Stimulated activated CD8-positive, alpha-beta memory T cell treated with anti-CD3 and anti-CD28 coated beads, Interleukin-4, amount 100 ng/mL, for 1 hour (primary cell): ENCODE measurements at places on chromosomes 5 and 9.

DNA sequence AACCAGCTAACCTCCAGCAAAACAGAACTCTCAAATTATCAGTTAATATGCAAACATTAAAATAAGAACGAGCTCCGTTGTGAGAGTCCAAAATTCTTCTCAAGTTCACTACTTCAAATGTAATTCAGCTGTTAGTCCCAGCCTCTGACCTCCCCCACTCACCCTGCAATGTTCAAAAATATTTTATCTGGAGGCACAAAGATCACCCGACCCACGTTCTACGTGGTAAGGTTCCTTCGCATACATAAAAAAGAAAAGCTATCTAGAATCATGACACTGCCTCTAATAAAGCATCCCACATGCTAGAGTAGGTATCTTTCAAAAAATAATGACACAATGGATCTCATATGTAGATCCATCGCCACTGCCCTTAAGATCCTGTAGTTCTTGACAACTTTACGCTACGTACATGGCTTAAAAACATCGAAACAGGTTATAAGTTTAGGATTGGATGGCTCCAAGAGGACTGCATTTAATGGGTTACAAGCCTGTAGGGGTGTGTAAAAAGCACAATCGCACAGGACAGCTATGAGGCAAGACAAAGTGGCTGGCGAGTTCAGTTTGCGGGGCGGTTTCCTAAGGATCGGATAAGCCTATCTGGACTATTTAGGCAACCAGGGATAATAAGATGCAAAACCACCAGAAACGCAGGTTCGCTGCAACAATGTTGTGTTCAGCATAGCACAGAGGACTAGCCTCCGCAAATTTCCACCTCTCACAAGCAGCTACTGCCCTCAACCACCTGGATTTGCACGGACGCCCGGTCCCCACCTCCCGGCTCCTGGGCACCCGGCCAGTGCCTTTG, 969 bp downstream of the CLK4 start:
- no peak for DNase-seq

DNA sequence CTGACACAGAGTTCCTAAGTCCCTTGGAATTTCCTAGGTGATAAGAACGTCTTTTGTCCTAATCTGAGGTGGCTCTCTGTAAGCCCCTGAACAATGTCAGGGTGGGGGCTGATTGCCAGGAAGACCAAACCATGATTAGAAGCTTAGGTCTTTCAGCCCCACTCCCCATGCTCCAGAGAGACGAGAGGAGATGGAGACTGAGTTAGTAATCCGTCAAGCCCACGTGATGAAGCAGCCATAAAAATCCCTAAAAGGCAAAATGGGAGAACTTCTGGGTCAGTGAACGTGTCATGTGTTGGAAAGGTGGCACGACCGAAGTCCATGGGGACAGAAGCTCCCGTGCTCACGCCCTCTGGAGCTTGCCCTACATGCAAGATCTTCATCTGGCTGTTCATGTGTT, 85.6 kb downstream of the RAD23B start:
- no peak for DNase-seq

DNA sequence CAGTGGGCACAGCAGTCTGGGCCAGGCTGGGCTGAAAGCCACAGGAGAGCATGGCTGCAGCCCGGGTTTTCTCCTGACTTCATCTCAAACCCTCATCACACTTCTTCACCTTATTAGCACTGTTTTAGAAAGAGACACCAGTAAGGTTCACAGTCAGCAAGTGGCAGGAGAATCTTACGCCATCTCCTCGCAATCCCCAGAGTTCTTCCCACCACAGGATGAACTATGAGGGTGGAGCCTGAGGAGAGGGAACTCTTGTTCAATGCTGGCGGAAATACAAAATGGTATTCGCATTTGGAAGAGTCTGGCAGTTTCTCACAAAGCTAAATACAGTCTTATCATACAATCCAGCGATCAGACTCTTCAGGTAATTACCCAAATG, 14.7 kb downstream of the BICD2 start:
- DNase-seq = no peak

DNA sequence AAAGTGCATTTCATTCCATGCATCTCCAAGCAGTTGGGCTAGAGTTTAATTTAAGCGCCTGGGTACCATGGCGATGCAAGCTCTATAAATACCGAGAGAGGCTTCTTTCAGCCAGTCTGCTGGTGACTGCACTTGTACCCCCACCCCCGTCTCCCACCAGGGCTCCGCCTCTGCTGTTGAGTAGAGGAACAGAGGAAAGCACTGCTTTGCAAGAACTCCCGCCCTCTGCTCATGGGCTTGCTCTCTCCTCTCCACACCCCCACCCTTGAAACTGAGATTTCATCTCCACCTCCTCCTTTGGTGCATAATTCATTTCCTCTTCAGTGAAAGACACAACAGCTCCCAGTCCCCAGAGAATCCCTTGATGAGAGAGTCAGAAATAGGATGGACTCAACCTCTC, 5.1 kb upstream of the WWC1 start:
- DNase-seq = no peak

DNA sequence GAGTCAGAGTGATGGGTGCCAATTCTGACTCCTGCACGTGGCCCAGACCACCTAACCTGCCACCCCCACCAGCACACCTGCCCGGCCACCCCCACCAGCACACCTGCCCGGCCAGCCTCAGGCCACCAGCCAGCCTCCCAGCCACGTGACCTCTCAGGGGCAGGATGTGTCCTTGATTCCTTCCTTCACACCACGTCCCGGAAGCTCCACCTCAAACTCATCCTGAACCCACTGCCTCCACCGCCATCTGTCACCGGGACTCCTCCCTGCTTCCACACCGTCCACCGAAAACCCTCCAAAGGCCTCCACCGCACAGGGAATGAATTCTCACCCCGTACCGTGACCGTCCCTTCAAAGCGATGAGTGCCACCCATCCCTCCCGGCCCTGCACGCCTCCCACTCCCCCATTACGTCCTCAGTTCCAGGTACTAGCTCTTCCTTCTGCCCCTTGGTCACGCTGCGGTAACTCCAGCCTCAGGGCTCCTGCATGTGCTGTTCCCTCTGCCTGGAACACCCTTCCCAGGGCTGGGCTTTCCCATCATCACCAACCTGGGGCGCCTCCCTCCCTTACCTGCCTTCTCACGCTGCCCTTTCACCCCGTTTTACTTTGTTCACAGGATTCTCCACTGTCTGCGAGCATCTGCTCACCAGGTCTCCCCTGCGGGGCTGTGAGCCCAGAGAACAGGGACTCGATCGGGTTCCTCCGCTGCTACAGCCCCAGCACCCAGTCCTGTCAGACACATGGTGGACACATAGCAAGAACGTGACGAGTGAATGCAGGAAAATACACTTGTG, 82.9 kb downstream of the ADAMTS2 start:
- DNase-seq = no peak

GRCh38 chr9:122393284-122393983, 22.6 kb downstream of the PTGS1 start:
- DNase-seq = no peak

DNA sequence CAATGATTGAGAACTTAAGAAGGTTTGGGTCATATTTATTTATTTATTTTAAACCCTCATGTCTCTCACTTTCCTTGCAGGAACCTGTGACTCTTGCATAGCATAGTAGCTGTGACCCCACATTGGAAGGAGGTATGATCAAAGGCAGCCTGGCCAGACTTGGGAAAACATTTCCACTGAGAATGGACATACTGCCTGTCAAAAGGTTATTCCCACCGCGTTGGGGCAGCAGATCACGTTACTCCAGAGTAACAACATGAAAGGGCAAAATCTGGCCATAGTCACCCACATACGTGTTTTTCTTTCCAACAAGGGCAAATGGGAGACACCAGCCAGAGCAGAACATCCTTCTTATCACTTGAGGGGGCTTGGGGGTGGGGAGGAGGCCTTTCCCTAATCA, 95.7 kb downstream of the ARL15 start:
- DNase-seq = no peak

- no peak for DNase-seq
These were observed 2.0 kb downstream of the ASTN2 start for GRCh38 chr9:117412841-117413240.

DNA sequence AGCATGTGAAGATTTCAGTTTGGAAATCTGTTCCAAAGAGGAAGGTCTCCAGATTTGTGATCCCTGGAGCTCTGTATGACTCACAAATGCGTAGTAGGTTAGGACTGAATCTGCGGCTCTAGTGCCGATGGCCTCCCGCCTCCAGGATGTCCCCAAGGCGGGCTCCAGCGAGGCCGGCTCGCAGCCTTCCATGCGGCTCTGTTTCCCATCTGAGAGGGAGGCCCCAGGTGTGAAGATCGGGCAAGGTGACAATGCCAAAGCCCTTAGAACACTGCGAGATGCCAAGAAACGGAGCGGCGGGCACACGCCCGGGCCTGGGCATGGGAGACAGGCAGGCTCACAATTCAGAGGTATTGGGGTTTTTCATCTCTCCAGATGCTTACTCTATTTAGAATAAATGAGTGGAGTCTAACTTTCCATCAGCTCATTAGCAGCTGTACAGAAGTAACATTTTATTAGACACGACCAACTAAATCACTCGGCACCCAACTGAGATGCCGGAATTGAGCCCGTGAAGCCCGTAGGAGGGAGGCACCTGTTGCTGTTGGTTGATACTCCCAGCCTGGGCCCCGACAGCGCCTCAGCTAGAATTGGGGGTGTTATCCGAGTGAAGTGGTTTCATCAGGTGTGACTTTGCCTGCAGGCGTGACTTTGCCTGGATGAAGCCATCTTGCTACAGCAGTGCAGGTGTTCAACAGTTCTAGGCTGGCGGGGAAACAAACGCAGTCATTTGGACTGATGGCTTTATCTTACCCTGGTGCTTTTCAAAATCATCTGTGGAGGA, 7.4 kb upstream of the MRPS2 start:
- no peak for DNase-seq
